ENCODE measurements at places on chromosomes 16 and 17.

- DNase-seq, result no peak
Measured at GRCh38 chr17:5241861-5242671, 7.4 kb upstream of the SCIMP start.

DNA sequence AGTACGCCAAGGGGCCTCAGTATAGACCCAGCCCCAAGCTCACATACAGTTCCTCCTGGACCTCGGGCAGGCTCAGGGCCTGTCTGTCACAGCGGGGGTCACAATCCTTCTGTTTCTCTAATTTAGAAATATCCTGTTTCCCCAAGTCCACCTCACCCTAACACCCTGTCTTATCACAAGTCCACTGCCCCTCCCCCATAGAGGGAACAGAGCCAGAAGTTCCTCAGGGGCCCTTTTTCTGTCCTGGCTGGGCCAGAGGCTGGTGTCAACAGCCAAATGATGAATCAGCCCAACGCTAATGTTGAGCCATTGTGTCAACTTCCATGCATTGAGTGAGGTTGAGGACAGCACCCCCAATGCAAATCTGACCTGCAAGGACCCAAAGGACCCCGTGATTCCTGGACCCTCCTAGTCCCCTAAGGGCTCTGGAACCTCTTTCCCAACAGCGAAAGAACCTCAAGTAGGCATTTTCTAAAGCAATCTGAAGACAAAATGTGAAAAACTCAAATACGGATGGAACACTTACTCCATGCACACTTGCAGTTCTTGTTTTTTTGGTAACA is 58.6 kb downstream of the PECAM1 start:
- DNase-seq, result no peak

DNA sequence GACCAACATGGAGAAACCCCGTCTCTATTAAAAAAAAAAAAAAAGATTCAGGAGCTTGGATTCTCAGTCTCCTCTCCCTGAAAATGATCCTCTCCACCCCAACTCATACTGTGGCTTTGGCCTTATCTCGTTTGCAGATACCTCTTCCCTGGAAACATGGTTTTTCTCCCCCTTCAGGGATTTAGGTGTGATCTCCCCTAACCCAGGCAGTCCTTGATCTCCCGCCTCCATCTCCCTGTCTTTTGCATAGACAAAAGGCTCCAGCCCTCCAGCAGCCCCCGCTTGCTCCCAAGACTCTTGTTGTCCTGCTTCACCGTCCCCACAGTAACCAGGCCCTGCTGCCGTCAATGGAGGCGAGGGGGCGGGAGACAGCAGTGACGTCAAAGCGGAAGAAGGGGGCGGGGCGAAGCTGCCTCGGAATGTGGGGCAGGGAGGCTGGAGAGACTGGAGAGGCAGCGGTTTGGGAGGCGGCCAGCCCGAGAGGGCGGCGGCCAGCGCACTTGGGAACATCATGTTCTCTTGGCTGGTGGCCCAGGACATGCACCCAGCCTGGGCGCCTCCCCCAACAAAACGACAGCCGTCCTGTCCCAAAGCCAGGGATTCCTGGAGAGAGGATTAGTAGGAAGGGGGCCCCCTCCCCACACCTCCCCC is 1.9 kb upstream of the PER1 start:
- DNase-seq, result peak; percentile 99

- DNase-seq, result no peak
Measured at GRCh38 chr17:32588135-32588534, 101.3 kb downstream of the CDK5R1 start.

GRCh38 chr17:41642252-41643156 is 18.1 kb upstream of the KRT17 start:
- peak; percentile 23 for DNase-seq

DNA sequence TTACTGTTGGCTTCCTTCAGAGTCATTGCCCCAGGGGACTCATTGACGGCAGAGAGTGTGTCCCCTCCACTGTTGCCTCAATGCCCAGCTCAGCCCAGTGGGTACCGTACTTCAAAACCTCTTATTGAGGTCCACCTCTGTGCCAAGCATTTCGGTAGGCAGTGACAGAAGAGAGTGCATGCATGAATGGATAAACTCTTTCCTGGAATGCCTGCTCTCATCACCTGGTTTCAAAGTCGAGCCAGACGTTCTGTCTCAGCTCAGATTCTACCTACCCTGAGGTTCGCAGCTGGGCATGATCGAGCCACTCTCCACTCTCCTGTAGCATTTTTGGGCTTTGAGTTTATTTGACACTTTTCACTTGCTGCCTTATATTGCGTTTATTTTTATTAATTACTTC is 647.0 kb downstream of the MAF start:
- no peak for DNase-seq

DNA sequence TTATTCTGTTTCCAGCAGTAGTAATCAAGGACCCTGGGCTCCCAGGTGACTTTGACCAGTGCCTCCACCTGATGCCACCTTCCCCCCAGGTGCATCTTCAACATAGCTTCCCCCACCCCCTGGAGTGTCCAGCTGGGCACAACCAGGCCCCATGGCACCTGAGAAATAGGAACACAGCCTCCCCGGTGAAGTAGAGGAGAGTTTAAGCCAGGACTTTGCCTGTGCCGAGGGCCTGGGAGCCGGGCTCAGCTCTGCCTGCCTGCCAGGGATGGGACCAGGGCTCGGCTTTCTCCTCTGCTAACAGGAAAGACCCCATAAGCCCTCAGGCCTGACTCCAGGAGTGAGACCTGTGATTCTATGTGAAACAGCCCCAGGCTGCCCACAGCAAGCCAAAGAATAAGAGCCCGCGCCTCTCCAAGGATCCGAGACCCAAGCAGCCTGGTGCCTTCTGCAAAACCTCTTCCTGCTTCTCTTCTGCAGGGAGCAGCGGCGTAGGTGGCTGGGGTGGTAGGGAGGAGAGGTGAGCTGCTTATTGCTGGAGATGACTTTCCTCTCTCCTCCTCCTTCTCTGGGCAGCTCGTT is 16.4 kb upstream of the RBFOX3 start:
- DNase-seq, result no peak

DNA sequence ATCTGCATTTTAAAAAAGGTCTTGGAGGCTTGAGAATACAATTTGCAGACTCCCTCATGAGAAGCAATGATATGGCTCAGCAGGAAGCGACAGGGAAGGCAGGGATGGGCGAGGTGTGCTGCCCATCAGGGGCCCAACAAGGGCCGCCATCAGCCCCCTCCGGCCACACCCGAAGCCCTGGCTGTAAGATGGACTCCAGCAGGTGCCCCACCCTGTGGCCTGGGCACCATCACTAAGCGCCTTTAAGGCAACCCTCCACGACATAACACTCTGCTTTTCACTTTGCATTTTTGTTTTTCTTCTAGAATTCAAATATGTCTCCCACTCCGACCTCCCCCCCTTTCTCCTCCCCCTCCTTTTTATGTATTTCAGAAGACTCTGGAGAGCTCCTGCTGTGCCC is 52.2 kb upstream of the RCVRN start:
- DNase-seq, result no peak

- DNase-seq, result no peak
Measured at GRCh38 chr16:19687279-19687678, 30.7 kb downstream of the KNOP1 start.

GRCh38 chr17:77210331-77210730 is 69.6 kb downstream of the SEC14L1 start:
- no peak for DNase-seq

DNA sequence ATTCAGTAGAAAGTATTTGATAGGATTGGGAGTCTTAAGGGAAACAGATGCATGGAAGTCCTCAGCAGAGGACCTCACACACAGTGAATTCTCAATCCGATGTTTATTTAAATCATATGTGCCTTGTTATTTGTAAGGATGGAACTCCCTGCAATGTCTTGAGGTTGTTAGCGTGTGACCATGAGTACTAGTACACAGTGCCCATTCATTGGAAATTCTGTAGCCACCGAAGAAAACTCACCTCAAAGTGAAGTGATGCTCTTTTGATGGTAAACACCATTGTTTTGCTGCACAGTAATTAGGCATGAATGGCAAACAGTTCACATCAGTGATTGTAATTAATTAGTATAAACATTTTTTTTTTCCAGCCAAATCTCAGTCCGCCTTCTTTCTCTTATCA is 173.6 kb downstream of the MSI2 start:
- no peak for DNase-seq

GRCh38 chr17:28133562-28133970 is 91.1 kb downstream of the NLK start:
- DNase-seq, result no peak

GRCh38 chr17:81535007-81535328 is 6.8 kb downstream of the FSCN2 start:
- no peak for DNase-seq

DNA sequence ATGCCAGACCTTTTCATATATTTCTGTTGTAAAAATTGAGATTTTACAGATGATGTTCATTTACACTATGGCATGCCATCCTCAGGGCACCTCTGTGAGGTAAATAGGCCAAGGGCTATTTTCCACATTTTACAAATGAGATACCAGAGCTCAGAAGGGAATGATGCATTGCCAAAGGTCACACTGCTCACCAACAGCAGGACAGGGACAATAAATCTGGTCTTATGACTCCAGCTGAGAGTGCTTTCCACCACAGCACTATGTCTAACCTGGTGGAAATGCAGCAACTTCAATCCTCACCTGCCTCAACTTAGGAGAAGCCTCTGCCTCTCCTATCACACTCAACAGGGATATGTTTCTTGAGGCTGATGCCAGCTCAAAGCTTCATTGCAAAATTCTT is 40.6 kb downstream of the GRIN2A start:
- DNase-seq, result no peak

DNA sequence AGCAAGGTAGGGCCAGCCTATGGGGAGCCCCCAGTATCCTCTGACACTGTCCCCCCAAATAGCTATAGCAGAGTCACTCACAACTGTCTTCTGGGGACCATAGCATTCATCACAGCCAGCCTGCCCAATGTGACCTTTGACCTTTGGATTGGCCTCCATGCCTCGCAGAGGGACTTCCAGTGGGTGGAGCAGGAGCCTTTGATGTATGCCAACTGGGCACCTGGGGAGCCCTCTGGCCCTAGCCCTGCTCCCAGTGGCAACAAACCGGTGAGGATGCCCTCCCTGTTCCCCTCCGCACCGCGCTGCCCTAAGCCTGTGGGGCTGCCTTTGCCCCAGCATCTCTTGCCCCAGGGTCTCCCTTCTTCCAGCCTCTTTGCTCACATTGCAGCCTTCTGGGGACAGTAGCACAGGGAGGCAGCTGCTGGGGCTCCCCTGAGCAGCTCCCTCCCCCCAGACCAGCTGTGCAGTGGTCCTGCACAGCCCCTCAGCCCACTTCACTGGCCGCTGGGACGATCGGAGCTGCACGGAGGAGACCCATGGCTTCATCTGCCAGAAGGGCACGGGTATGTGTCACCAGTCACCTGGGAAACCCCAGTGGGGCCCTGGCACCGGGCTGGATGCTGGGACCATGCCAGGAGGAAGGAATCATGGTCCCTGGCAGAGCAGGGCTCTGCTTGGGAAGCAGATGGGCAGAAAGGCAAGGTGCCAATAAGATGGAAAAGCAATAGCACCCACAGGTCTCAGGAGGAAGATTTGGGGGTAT is 61.1 kb downstream of the MRC2 start:
- DNase-seq, result no peak

DNA sequence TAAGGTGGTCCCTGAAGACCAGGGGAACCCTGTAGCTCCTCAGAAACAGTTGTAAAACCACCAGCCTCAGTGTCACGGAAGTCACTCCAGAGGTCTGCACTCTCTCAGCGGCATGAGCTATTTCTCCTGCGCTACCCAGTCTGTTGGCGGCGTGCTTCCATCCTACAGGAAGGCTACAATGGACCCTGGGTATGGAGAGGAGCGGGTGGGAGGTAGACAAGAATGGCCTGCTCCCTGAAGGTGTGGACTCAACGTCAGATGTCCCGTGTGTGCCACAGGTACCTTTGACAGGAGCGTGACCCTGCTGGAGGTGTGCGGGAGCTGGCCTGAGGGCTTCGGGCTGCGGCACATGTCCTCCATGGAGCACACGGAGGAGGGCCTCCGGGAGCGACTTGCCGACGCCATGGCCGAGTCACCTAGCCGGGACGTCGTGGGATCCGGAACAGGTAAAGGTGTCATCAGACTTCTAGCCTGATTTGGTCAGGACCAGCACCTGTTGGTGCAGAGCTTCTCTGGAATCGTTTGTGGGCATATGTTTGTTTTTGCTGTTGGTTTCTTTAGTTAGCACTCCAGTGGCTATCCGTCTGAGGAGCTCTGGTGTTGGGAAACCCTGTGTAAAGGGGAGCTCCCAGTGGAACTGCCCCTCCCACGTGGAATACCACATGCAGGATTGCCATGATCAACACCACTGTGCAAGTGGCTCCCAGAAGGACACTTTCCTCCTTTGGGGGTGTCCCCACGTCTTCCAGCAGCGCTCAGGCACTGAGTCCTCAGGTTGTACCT is 31.4 kb upstream of the TBX2 start:
- DNase-seq, result no peak

DNA sequence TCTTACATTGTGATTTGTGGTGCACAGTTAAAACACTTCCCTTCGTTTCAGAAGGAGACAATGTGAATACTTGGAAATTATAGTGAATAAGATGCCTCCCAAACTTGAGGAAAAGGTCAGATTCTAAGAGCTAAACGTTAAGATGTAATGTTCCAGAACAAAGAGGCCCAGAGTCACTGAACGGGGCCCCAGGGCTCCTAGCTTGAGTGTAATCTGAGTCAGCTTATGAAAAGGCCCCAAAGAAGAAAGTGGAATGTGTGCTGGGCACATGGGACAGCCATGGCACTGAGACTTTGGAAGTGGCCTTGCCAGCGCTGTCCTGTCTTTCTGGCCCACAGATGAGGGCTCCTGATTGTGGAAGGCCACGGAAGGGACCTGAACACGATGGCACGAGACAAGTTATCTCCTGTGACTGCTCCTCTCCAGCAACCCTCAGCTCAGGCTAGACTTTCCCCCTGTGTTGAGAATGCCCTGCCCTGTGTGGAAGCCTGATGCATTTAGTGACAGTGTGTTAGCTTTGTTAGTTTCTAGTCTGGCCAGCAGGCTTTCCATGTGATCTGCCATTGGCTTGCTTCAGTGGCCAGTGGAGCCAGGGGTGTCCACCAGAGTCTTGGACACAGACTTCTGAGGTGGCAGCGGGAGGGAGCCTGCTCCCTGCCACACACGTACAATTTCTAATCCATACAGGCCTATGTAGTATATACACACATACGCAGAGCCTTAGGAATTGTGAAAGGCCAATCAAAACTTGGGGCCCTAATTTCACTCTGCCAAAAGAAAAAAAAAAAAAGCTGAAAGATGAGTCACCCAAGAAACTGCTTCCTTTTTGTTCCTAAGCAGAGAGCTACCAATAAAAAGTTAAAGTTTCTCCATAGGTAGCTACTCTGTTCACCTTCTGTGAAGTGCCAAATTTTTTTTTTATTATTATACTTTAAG is 13.1 kb downstream of the SPATA33 start:
- no peak for DNase-seq

GRCh38 chr16:9159839-9160550 is 68.6 kb downstream of the HAPSTR1 start:
- no peak for DNase-seq

GRCh38 chr16:29310852-29311314 is 95.6 kb downstream of the NPIPB11 start:
- DNase-seq, result peak; percentile 66

DNA sequence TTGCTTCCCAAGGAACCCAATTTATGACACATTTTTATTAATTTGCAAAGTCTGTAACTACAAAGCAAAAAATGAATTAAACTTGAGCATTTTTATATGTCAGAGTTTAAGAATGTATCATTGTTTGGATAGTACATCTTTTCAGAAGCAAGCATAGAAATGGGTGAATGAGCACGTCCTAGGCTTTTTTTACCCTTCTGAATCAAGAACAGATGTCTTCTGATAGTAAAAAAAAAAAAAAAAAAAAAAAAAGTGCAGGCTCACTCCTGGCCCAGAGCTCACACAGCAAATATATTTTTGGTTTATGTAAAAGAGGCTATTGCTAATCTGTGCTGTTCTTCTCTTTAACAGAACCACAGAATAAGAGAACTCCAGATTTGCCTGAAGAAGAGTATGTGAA is 6.3 kb downstream of the TERF2IP start:
- DNase-seq, result no peak

Measured in Right ventricle myocardium inferior (tissue), 1 donor.